ENCODE measurements at places on chromosomes 7 and 10.
A peak's percentile ranks its signal among the peaks of the same experiment; 100 is the strongest.

DNA sequence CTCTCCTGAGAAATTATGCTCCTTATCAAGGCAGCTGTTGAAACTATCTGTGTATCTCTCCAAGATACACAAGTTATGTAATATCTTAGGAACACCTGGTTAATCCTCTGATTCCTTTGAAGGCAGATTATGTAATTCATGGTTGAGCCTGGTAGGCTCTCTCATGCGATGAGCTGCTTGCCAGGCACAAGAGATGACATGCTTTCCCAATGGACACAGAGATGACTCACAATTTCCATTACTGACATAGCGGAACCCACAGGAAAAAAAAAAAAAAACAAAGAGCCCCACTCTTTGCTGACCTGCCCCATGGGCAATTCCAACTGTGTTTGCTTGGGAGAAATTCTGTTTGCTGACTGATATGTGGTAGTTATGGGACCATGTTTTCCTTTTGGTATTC, 736.4 kb upstream of the PHF14 start:
- DNase-seq = no peak

- DNase-seq = no peak
Observed at GRCh38 chr7:115363916-115364315, 442.0 kb downstream of the MDFIC start.

DNA sequence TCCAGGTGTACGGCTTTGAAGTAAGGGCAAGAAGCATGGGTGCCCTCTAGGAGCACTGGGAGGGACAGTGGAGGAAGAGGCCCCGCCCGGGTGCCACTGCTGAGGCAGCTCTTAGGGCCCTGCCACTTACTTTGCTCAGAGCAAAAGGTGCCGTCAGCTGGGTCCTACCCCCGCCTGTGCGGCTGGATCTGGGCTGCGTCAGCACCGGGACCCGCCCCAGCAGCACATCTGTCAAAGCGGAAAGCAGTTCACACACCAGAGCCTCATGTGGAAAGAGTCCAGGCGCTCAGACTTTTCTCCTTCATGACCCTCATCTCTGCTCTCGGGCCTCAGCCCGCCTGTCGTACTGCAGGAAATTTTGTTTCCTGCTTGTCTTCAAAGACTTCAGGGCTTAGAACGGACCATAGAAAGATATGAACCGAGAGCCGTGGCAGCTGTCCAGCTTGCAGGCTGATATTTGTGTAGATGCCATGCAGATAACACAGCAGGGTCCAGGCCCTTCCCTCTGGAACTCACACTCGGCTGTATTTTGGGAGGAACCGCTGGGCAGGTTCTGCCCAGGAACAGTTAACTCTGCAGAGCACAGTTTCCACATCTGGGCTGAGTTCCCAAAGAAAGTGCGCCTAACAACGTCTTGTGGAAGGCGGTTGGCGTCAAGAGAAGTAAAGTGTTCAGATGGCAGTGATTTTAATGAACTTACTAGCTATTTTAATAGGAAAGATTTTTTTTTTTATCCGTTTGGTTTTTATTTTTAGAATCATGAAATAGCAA, 44.3 kb upstream of the PRKAR1B start:
- DNase-seq = no peak

GRCh38 chr10:89274928-89275327, 23.4 kb upstream of the LIPA start:
- no peak for DNase-seq

GRCh38 chr10:125027871-125028869, 86.2 kb downstream of the ZRANB1 start:
- DNase-seq = no peak

DNA sequence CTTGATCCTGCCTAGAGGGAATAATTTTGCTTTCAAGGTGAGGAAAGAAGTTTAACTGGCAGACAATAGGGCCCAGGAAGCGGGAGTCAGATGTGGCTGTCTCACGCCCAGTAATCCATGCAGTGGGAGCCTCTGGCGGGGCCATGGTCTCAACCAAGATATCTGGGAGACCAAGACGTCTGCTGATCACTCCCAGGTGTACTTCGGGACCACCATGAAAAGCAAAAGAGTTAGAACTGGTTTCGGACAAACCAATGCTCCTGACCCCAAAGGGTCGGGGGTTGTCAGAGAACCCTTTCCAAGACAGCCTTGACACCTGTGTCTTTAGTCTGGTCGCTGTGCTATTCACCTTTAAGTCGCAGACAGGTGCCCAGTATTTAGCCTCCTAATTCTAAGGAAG, 256.9 kb upstream of the MBL2 start:
- no peak for DNase-seq

GRCh38 chr7:71905821-71906220, 506.3 kb downstream of the CALN1 start:
- DNase-seq = no peak

DNA sequence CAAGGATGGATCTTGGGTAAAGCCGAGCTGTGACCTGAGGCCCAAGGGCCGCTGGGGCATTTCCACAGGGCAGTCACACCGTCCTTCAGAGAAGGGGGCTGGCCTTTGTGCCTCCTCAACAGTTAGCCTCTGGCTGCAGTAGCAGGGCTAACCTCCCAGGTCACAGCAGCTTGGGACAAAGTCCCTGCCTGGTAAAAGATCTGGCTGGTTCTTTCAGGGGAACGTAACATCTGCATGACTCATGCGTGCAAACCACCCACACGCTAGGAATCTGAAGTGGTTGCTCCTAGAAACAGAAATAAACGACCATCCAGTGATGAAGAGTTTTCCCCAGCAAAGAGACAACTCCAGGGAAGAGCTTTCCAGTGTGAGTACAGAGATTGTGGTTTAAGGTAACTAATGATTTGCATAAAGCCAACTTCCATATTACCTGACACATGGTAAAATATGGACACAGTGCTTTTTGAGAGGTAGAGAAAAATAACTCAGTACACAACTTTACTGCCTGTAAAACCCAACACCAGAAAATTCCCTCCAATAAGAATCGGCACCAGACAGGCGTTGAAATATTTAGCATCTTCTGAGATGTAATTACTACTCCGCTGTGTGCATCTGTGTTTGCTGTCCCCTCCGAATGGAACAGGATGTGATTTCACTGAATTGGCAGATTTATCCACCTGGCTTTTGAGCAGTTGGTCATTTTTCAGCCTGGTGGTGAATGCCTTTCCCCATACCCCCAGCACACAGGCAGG, 84.9 kb upstream of the ADRB1 start:
- DNase-seq = peak; percentile 34

GRCh38 chr7:27955011-27955410, 215.0 kb downstream of the TAX1BP1 start:
- DNase-seq = no peak

Data from Kasumi-1 (cell line).